ENCODE measurements at places on chromosomes 5 and 9. TPM values are rescaled to one million over a fixed set of nuclear protein-coding genes. Genes with fewer than 3 reads are reported as not detected.

DHFR gene
- 35.8 TPM for total RNA-seq

- no peak for DNase-seq
Measured at GRCh38 chr5:140103154-140103553, 10.8 kb upstream of the PURA start.

DNA sequence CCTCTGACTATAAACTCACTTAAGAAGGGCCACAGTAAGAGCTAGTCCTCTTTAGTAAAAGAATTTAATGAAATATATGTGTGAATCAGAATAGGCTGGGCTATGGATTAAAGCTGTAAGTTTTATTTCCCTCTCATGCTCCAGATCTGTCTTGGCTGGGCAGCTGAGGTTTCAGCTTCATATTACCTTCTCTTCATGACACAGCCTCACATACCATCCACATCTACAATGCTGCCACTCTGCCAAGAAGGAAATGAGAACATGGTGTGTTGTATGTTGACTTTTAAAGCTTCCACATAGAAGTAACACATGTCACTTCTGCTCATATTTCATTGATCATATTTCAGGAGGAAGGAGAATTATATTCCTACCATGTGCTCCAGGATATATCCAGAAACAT, 776.0 kb upstream of the ACO1 start:
- DNase-seq: peak; percentile 59

DNA sequence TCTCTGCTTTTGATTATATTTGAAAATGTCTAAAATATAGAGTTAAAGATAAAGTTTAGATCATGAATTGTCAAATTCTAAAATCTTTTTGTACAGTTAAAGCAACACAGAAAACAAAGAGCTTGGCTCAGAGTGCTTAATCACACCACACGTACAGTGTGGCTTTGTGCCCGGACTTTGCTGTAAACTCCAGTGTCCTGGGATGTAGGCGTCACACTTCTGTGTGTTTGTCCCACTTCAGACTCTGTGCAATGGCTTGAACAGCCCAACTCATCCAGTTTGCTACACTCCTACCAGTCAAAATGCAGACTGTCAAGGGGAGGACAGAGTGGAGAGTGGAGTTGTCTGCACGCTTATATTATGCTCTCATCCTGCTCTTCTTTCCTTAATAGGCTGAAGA, 45.3 kb downstream of the SMARCA2 start:
- DNase-seq: no peak

All from endothelial cell of umbilical vein (primary cell).